Fibroblast of skin of scalp (primary cell): ENCODE measurements at places on chromosomes 11 and 22.

DNA sequence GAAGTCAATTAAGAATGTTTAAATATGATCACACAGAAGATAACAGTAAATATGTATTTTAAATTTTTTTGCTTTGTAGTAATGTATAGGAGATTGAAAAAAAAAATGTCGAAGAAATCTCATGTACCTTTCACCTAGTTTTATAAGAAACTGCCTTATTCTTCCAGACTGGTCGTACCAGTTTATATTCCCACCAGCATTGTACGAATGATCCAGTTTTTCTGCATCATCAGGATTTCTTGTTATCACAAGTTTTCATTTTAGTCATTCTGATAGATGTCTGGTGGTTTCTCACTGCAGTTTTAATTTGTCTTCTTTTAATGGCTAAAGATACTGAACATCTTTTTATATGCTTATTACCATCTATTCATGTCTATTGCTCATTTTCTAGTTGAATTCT is 101.8 kb upstream of the CTSC start:
- no peak for DNase-seq

- DNase-seq = no peak
These were observed 67.3 kb upstream of the CSNK2A3 start for GRCh38 chr11:11420191-11420898.

DNA sequence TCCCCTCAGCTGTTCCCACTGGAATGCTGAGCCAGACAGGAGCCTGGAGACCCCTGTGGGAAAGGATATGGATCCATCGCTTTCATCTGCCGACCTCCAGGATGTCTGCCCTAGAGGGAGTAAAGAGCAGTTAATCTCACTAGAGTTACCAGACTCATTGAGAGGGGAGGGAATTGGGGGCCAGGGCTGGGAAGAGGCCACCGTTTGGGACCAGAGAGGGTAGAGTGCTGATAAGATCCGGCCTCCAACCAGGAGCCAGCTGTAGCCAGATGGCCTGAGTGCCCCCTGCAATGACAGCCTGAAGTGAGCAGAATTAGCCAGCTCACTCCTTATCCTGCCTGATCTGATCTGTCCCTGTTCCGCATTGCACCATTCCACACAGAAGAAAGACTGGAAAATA is 3.7 kb upstream of the APLNR start:
- no peak for DNase-seq

GRCh38 chr22:36409911-36410756 is 22.4 kb upstream of the MYH9 start:
- DNase-seq = peak; percentile 55

DNA sequence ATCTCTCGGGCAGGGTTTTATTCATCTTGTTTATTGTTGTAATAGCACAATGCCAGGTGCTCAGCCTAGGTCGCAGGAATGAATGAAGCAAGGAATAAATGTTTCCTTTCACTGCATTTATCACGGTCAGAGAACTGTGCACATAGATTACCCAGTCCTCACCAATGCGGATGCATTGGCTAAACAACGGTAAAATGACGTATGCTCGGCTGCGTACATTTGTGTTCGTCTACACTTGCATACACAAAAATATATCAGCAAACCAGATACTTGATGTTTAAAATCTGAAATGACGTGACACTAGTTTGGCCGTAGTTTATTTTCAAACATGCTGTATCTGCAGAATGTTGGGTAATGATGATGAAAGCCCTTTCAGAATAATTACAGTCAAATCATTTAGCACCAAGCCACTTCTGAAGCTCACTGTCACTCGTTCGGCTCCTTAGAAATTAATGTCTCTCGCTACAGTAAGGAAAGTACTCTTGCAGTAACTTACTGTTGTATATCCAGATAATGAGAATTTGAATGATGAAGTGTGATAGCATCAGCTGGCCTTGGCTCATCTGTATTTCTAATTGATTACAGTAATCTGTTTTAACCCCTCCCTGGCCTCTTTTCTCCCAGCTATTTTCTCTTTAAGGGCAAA is 268.9 kb downstream of the LRRC4C start:
- no peak for DNase-seq

GRCh38 chr11:76654298-76654851 is 16.2 kb downstream of the LRRC32 start:
- peak; percentile 87 for DNase-seq

- no peak for DNase-seq
These were observed 50.2 kb downstream of the C22orf31 start for GRCh38 chr22:29011240-29012100.

DNA sequence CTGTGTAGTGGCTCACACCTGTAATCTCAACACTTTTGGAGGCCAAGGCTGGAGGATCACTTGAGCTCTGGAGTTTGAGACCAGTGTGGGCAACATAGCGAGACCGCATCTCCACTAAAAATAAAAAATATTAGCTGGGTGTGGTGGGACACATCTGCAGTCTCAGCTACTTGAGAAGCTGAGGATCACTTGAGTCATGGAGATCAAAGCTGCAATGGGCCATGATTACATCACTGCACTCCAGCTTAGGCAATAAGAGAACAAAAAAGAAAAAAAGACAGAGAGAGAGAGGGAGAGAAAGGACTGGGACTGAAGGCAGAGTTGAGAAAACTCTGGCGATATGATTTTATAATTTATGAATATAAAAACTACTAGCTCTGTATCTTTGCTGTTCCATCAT is 473.1 kb downstream of the LRRC4C start:
- no peak for DNase-seq

DNA sequence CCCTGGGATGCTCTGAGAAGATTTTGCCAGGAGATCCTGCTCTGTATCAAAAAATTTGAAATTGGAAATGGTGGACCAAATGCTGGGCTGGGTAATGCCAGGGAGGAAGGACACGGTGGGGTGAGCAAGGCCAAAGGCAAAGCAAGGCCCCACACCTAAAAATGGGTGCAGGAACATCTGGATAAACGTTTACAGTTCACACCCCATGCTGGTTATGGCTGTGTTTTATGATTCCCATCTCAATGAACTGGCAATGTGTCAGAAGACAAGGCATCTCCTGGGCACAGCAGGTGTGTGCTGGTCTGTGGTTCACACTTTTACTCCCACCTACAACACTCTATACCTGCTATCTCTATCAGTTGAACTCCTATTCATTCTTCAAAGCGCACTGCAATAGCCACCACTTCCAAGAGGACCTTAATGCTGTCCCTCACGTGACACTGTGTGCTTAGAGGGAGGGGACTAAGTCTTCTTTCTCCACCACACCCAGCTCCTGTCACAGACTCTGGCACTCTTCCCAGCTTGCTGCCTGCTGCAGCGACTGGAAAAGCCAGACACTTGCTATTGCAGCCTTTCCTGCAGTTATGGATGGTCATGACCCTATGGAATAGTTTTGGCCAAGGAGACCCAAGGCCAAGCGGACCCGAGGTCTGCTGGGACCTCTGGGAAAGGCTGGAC is 277.5 kb downstream of the CTTN start:
- DNase-seq = no peak

- no peak for DNase-seq
These were observed 1.9 kb downstream of the SLC5A1 start for GRCh38 chr22:32044913-32045312.
